GM12865 (cell line): ENCODE measurements at places on chromosomes 16 and 17.

DNA sequence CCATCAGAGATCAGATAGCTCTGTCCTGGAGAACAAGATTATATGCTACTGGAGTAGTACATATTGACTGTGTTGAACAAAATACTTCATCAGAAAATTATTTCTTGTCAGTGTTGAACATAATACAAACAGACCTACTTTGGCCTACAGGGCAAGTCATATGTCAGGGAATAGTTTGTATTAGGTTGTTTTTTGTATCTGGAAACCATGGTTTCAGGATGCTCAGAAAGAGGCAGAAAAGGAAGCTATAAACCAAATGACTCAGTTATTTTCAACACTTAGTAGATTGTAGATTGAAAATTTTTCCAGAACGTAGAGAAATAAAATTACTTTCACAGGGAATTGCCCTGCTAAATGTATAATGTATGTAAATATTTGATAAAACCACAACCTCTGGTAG is 198.4 kb downstream of the CYB561 start:
- no peak for DNase-seq

DNA sequence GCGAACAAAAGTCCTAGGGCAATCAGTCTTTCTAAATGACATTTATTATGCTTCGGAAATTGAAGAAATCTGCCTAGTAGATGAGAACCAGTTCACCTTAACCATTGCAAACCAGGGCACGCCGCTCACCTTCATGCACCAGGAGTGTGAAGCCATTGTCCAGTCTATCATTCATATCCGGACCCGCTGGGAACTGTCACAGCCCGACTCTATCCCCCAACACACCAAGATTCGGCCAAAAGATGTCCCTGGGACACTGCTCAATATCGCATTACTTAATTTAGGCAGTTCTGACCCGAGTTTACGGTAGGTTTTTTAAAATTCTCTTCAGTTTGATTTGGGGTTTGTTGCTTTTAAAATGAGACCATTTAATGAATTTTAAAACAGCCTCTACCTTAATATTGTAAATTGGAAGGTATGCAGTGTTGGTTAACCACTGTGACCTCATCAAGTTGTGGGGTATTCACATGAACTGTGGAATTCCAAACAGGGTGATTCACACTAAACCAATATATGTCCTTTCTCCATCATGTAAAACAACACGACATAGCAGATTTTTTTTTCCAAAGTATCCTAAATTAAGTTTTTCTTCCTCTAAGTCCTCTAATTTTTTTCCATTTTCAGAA is 6.2 kb upstream of the EVI2A start:
- no peak for DNase-seq

DNA sequence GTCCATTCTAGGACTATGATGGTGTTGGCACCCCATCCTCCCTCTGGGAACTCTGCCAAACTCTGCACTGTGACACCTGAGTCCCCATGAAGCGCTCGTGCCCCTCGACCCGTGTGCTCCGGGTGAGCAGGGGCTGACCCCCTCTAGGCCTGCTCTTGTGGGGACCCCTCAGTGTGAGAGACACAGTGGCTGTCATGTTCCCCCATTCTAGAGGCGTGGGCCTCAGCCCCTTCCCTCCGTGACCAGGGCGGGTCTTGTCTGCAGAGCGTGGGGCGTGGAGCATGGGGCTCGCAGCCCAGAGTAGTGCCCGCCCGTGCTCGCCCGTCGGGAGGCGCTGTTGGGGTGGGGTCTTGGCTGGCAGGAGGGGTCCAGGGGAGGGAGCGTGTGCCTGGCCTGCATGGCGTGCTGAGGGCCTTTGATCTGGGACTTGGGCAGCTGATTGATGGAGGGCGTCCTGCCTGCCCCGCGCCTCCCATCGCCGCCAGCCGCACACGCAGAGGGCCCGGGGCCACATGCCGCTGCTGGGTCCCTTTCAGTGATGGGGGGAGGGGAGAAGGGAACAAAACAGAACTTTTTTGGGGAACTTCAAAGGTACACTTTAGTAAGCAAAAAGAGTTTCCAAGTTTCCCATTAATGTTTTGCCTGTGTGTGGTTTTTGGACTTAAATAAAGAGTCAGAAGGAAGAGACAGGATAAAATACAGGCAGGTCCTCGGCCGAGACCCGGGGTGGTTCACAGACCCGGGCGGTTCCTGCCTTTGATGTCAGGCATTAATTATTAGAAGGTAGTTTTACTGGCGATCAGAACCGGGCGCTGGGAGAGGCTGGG is 22.5 kb downstream of the CENPX start:
- DNase-seq, result no peak

- no peak for DNase-seq
Observed at GRCh38 chr16:89300976-89301360, 83.5 kb downstream of the ZNF778 start.

GRCh38 chr16:59683709-59684108 is 949.6 kb upstream of the GOT2 start:
- no peak for DNase-seq

- no peak for DNase-seq
Observed at GRCh38 chr17:9209781-9210370, 188.6 kb downstream of the NTN1 start.

- DNase-seq, result no peak
Observed at GRCh38 chr17:71032746-71033273, 863.5 kb downstream of the KCNJ2 start.

- no peak for DNase-seq
Observed at GRCh38 chr17:74452841-74453661, 13.4 kb upstream of the CD300A start.

- DNase-seq, result peak; percentile 52
Observed at GRCh38 chr16:21083729-21084268, 66.8 kb downstream of the DNAH3 start.

DNA sequence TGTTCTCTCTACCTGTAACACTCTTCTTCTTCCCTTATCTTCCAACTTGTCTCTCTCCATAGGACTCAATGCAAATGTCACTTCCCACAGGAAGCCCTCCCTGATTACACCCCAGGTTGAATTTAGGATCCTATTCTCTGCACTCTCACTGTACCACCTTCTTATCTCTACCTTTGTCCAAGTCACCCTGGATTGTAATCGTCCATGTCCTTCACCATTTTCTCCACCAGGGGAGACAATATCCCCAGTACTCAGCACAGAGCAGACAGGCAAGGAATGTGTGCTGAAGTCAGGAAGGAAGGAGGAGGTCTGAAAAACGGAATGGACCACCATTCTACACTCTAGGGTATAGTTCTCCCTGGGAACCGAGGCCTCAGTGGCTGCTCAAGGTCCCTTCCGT is 14.2 kb downstream of the C16orf82 start:
- peak; percentile 2 for DNase-seq

- peak; percentile 44 for DNase-seq
Observed at GRCh38 chr16:11796227-11797165, 562 bp downstream of the ZC3H7A start.

DNA sequence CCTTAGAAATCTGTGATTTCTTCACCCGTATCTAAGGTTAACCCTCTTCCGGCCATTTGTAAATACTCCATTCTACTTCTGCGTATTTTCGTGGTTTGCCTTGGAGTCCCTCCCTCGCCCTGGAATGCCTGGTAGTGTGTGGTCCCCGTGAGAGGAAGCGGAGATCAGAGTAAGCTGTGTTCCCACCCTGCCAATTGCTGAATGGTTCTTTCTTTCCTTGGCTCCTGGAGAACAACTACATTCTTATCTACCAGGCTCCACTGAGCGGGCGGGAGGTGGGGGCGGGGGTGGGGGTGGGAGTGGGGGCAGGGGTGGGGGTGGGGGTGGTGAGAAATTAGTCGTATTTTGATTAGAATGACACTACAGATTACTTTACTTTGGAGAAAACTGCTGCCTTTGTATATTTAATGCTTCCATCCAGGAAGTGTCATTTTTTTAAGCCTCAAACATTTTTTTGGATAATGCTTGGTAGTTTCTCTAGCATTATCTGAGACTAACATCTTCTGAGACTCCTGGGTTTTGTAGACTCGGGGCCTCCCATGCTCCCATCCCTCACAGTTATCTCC is 20.9 kb upstream of the FASN start:
- DNase-seq, result no peak

- peak; percentile 9 for DNase-seq
Observed at GRCh38 chr17:39576187-39576586, 31.5 kb downstream of the NEUROD2 start.

DNA sequence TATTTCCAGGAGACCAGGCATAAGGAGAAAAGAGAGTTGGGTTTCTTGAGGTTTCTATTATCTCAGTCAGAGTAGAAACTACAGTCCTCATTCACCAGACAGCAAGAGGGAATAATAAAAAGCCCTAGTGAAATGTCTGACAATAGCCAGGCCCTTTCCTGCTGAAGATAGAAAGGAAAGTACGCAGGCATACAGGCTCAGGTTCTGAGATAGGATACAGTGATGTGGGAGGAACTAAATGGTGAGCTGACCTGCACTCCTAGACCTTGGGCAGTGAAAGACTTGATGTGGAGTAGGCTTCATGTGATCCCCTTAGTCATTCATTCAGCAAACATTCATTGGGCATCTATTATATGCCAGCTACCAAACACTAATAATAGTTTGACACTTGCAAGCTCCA is 14.9 kb downstream of the ZNF821 start:
- DNase-seq, result no peak

- no peak for DNase-seq
Observed at GRCh38 chr16:1870365-1871082, 1.4 kb downstream of the MEIOB start.

DNA sequence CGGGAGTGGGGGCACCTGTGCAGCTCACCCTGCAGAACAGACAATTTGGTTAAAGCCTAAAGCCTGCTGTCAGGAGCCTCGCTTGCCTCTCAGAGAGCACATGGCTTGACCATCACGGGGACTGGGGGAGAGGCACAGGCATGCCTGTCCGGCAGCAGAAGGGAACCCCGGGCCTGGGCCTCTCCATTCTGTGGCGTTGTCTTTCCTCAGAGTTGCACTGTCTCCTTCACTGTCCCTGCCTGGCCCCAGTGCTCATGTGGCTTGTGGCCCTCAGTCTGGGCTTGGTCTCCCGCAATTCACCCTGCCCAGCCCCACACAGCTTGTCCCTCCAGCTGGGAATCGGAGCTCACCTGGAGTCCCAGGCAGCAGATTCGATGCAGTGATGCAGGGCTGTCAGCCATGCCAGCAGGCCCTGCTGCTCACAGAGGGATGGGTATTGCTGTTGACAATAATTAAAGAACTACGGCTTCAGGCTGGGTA is 189.9 kb downstream of the SEC14L1 start:
- DNase-seq, result no peak

DNA sequence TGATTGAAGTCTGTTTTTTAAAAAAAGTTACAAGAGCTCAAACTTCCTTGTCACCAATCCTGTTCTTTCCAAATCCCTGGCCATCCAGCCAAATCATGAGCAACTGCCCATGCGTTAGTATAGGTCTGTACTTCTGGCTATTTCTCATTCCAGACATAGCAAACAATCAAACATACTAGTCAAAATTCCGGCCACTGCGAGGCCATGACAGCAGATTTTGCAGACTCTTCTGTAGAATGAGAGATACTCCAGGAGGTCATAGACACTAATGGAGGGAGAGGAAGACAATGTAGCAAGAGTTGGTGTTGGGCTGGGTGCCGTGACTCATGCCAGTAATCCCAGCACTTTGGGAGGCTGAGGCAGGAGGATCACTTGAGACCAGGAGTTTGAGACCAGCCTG is 50.9 kb downstream of the BCL7C start:
- no peak for DNase-seq

- no peak for DNase-seq
Observed at GRCh38 chr17:49022391-49022941, 25.3 kb downstream of the IGF2BP1 start.

DNA sequence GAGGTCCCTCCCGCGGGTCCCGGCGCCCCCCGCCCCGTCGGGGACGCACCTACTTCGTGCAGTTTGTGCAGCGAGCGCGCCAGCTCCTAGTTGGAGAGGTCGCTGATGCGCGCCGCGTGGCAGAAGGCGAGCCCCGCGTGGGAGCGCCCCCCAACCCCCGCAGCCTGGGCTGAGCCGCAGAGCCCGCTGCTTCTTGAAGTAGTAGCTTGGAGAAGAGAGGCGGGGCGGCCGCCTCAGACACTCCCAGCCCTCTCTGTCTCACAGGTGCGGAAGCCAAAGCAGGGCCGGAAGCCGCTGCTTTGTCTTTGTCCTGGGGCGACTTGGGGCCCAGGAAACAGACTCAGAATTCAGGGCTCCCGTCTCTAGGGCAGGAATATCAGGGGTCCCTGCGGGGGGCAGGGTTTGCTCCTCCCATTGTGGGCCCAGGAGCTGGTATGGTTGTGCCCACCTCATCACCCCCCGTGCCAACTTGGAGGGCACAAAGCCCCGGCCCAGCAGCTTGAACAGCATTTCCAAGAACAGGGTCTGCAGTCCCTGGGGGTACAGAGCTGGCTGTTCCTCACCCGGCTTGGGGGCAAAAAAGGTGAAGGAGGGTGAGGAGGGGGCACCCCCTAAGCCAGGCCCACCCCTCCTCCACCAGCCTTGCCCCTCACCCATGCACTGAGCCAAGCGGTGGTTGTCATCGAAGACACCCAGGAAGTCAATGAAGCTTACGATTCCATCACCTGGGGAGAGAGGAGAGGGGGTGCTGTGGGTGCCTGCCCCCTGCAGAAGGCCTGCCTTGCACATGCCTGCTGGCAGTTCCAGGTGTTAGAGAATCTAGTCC is 13.5 kb downstream of the SPATA32 start:
- peak; percentile 91 for DNase-seq

GRCh38 chr16:85982563-85982939 is 83.6 kb downstream of the IRF8 start:
- no peak for DNase-seq
